ENCODE measurements at places on chromosomes 7 and 10.

DNA sequence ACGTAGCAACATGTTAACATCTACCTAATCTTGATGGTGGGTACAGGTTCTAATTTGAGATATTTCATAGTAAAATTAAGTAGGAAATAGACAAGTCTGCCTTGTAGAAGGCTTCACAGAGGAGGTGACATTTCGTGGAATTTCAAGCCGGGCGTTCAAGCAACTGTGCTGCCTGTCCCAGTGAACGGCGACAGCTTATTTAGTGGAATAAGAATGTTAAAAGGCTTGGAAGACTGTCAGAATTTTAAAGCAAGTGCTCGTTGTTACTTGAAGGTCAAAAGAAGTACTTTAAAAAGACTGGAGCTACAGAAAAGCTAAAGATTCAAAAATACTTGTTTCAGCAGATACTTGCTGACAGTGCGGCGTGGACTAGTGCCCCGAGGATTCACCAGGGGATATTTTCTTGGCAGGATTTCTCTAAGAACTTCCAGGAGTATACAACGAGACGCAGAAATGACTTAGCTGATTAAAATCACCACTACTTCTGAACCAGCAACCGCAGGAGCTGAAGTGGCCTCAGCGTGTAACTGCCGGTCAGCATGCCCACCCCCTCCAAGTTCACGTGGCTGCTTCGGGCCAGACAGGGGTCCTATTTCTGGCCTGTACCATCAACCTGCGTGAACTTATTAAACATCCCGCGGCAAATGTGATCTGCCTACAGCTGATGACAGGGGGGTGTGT is 46.5 kb downstream of the CTBP2 start:
- DNase-seq, result peak; percentile 79

- no peak for DNase-seq
Observed at GRCh38 chr7:153835712-153836265, 216.4 kb upstream of the DPP6 start.

DNA sequence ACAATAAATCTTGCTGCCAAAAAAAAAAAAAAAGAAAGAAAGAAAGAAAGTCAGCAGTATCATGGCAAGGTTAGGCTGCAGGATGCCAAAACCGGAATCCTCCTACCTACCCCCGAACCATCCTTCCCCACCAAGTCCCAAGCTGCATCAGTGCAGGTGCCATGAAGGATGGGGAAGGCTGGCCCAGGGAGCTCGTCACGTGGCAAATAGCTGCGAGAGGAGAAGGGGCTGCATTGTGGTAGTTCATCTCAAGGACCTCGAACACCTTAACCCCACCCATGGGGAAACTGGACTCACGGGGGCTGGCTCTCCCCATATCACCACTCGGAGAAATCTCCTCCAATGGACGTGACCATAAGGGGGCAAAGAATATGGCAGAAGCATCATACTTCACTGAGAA is 86.2 kb downstream of the TACC2 start:
- no peak for DNase-seq

GRCh38 chr7:24757353-24758275 is at the start of gene GSDME:
Gene GSDME, minus strand, starts transcription at chr7:24757464. Its CDS starts 7,690 bp downstream, at chr7:24749774.
- DNase-seq, result peak; percentile 61

DNA sequence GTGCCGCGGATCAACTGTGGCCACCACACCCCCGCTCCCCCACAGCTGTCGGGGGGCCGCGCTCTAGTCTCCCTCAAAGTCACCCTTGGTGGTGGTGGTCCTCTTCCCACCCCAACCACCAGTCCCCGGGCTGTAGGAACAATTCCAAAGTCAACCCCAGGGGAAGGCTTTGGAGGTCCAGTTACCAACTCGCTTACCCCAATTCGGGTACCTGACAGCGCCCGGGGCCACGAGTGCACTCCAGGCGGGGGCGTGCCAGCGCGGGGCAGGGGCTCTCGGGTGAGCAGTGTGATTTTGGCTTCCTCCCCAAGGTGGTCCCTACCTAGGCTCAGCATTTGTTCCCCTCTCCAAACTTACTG is 584 bp upstream of the ZMIZ1 start:
- no peak for DNase-seq

GRCh38 chr10:1256432-1256725 is 200.2 kb downstream of the WDR37 start:
- DNase-seq, result no peak

GRCh38 chr10:118467200-118467599 is 125.1 kb upstream of the FAM204A start:
- no peak for DNase-seq

- DNase-seq, result no peak
Observed at GRCh38 chr7:25544254-25544653, 316.0 kb upstream of the NPVF start.

- no peak for DNase-seq
Observed at GRCh38 chr7:134902058-134902457, 84.2 kb upstream of the AGBL3 start.

DNA sequence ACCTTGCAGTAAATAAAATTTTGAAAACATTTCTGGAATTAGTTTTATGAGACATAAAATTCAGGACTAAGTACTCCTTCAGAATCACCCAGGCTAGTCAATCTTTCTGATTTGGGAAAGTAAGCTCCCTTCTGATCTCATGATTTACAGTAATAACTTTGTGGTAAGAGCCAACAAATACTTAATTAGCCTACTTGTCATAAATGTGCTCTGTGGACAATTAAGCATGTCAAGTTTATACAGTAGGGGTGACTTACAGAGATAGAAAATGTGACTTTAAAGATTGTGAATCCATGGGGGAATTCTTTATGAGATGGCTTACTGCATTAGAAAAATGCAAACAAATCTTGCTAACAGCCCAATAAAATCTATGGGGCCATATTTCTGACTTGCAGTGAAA is 616.9 kb upstream of the GHITM start:
- DNase-seq, result no peak

DNA sequence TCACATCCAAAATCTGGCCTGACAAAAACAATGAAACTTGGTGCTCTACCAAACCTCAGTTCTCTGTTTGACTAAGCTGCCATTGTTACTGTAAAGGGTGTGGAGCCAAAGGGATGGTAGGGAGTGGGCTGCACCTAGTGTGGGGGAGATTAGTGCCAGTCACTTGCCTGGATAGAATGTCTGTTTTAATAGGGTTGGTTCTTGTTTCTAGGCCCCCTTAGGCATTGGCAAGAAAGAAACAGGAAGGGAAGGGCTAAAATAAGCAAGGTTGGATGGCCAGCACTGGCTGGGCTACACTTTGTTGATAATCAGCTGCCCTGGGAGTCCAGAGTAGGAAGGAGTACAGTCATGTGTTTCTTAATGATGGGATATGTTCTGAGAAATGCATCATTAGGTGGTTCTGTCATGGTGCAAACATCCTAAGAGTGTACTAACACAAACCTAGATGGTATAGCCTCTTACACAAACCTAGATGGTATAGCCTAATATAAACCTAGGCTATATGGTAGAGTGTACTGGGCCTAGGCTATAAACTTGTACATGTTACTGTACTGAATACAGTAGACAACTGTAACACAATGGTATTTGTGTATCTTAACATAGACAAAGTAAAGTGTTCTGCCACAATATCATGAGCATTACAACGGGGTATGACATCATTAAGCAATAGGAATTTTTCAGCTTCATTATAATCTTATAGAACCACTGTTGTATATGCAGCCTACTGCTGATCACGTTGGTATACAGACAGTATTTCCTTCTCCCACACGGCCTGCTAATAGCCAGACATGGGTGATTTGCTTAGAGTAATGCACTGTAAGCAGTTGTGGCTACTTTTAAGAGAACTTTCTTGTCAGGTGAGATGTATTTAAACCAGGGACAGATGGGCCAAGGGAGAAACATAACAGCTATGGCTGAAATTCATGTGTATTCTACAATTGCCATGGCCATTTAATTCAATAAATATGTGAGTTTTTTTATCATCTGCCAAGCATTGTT is 15.4 kb downstream of the BBIP1 start:
- no peak for DNase-seq

GRCh38 chr7:39709768-39710311 is 86.5 kb downstream of the RALA start:
- DNase-seq, result peak; percentile 69

DNA sequence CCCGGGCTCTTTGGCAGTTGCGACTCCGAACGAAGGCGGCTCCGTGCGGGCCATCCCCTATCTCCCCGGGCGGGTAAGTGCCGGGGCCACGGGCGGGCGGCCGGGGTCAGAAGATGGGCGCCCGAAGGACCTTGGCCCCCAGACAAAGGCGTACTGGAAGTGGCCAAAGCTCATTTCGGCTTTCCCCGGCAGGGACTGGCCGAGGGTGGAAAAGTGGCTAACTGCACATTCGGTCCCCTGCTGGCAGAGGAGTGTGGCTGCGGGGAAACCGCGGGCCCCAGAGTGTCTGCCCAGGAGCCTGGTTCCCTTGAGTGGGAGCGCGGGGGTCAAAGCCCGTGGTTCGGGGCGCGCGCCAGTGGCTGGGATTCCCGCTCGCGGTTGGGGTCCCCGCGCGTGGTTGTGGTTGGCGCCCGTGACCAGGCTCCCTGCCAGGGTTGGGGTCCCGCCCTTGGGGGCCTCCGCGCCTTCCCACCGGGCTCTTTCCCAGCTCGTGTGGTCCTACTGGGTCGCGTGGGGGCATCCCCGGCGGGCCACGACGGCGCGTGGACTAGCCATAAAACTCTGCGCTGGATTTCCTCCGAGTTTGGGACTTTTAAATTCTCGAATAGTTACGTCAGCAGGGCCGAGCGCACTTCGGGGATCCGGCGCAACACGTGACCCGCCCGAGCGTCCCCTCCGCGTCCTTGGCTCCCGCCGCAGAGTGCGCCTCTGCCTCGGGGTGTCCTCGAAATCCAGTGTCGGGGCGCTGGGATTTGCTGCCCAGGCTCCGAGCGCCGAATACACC is 124.4 kb downstream of the TACC2 start:
- DNase-seq, result peak; percentile 71

DNA sequence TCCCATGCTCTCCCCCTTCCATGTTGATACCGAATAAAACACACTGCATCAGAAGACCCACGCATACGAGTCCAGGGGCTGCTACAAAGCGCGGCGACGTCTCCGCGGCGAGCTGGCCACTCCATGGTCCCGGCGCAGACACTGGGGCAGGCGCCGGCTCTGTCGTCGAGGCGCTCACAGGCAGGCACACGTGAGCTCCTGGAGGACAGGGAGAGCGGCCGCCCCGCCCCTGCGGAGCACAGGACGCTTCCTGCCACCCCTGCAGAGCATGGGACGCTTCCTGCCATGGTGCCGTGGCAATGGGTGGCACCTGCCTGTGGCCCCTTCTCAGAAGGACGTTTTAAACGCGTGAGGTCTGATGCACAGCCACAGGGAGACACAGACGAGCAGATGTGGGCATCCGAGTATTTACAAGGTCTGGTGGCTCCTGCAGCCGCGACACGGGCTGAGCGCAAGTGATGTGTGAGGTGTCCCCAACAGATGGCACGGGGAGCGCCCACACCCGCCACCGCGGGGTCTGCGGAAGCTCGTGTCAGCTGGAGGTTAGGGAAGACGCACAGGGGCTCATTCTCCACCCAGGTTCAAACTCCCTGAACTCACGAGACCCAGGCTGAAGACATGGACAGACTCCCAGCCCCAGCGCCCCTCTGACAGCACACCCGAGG is 21.4 kb upstream of the GPR146 start:
- DNase-seq, result no peak

DNA sequence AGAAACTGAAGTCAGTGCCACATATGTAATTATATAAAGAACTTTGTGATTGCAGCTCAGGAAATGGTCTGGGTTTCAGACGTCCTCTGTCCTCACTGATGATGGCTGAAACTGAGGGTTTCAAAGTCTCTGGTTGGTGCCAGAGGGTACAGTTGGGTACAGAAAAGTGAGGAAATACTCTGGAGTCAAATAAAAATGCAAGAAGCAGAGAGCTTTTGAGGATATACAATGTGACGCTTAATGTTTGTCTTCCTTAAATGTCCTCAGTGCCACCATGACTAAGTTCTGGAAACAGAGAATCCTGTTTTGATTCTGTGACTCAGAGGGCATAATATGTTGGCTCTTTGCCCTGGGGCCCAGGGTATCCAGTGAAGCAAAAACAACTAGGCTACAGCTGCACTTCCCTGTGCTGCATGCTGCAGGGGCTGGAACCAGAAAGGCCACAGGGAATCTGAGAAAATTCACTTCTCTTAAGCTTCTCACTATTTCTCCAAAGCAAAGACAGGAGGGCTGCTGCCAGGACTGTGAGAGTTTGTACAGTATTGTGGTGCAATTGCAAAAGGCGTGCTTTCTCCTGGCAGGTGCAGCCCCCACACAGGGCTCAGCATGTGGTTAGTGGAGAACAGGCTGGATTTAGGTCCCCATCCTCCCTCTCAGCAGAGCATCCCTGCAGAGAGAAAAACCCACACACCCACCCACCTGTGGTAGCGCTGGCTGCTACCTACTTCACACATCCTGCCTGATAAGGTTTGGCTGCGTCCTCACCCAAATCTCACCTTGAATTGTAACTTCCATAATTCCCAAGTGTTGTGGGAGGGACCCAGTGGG is 169.5 kb upstream of the SVIL start:
- peak; percentile 97 for DNase-seq

DNA sequence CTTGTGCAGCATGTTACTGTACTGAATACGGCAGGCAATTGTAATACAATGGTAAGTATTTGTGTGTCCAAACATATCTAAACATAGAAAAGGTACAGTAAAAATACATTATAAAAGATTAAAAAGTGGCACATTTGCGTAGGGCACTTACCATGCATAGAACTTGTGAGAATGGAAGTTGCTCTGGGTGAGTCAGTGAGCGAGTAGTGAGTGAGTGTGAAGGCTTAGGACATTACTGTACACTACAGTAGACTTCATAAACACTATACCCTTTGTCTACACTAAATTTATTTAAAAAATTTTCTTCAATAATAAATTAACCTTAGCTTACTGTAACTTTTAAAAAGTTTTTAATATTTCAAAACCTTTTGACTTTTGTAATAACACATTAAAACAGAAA is 37.5 kb downstream of the BPGM start:
- DNase-seq, result no peak

- no peak for DNase-seq
Observed at GRCh38 chr7:100372256-100372655, 1.0 kb upstream of the PILRA start.

GRCh38 chr7:140649556-140650205 is 9.1 kb upstream of the DENND2A start:
- peak; percentile 41 for DNase-seq

DNA sequence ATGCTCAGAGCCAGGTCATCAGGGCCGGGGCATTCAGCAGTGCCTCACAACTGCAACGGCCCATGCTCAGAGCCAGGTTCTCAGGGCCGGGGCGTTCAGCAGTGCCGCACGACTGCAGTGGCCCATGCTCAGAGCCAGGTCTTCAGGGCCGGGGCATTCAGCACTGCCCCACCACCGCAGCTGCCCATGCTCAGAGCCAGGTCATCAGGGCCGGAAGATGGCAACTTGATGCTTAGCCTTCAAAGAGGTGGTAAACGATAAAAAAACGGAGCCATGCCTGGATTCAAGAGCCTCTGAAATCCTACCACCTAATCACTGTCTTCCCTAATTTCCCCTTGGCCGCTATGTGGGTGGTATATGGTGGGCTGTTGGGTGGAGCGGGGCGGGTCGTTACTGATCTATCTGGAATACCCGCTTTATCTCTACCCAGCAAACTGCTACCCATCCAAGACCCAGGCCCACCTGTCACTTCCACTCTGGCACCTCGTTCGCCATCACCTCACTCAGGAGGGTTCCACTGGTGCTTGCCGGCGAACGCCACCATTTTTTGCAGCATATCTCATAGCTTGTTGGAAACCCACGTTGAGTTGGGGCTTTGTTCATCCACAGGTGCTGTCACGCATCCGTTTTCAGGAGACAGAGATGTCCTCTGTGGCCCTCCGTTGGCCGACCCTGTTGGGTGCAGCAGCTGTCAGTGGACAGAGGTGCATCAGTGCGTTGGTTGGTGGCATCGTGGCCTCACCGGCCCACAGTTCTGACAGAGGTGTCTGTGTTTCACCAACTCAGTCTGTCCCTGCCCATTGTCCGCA is 221.1 kb downstream of the EBF3 start:
- DNase-seq, result no peak

- DNase-seq, result peak; percentile 7
Observed at GRCh38 chr7:79377097-79377496, 76.4 kb downstream of the MAGI2 start.
